ENCODE measurements at places on chromosomes 4 and X.

GRCh38 chr4:145278341-145279121 is 98.1 kb upstream of the OTUD4 start:
- H3K4me1 ChIP-seq: peaks cover 12% of the 10 kb centered on the region
- no peak overlapping the region for H3K4me3 ChIP-seq
- H3K27ac ChIP-seq: no peak overlapping the region
- DNase-seq: no peak

GRCh38 chr4:165096776-165097175 is 15.9 kb downstream of the TMEM192 start:
- no peak overlapping the region for H3K4me3 ChIP-seq
- H3K27ac ChIP-seq: no peak overlapping the region
- no peaks in the 10 kb centered on the region for H3K27me3 ChIP-seq
- DNase-seq: no peak

DNA sequence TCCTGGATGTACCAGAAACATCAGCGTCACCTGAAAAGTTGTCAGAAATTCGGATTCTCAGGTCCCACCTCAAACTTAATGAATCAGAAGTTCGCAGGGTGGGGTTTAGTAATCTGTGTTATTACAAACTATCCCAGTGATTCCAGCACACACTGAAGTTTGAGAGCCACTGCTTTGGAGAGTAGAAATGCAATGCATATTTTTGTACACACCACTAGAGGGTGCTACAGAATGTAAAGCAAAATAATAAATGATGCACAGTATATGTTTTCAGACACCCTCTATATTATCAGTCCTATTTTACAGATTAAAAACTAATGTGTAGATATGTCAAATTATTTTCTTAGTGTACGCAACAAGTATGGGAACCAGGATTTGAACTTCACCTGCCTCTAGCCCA is 2.4 kb upstream of the MORF4L2 start:
- no peaks in the 10 kb centered on the region for H3K27me3 ChIP-seq
- no peaks in the 10 kb centered on the region for H3K4me1 ChIP-seq
- peak overlapping the region; percentile 95 for H3K27ac ChIP-seq

DNA sequence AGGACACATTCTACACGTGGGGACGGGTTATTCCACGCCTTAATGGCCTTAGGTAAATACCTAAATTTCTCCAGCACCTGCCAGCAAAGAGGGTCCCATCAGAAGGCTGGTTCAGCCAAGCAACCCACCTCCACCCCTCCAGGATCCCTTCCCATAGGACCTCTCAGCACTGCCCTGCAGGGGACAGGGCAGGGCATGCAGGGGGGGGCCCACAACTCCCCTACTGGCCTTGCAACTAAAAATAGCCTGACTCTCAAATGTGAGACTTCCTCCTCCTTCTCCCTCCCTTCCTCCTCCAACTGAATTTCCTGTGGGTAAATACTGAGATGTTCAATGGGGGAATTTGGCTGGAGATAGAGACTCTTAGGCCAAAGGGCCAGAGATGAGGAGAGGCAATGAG is 6.3 kb downstream of the LAS1L start:
- no peak overlapping the region for H3K27ac ChIP-seq
- H3K4me3 ChIP-seq: no peak overlapping the region
- H3K4me1 ChIP-seq: peaks cover 3% of the 10 kb centered on the region
- H3K27me3 ChIP-seq: no peaks in the 10 kb centered on the region
- DNase-seq: no peak

Measured in vagina (tissue), 2 donors.